NCI-H460 (cell line): ENCODE measurements at places on chromosomes 13 and 19. TPM values are rescaled to one million over a fixed set of nuclear protein-coding genes. Genes with fewer than 3 reads are reported as not detected.

The ZNF578 gene
- total RNA-seq: not detected in 2 replicates

The RUBCNL gene
- total RNA-seq: 0.35 and 1.2 TPM in 2 replicates

The PSG1 gene
- total RNA-seq: not detected in 2 replicates

The ZNF260 gene
- 15.1 and 17.4 TPM in 2 replicates for total RNA-seq

The KIR2DL4 gene
- total RNA-seq: not detected in 2 replicates

The IZUMO2 gene
- total RNA-seq: not detected in 2 replicates

The PINLYP gene
- total RNA-seq: not detected in 2 replicates

The PCSK4 gene
- 0.79 and 2.7 TPM in 2 replicates for total RNA-seq

The SLITRK5 gene
- 4.6 and 5.5 TPM in 2 replicates for total RNA-seq
